ENCODE measurements at places on chromosomes 13 and 19.

DNA sequence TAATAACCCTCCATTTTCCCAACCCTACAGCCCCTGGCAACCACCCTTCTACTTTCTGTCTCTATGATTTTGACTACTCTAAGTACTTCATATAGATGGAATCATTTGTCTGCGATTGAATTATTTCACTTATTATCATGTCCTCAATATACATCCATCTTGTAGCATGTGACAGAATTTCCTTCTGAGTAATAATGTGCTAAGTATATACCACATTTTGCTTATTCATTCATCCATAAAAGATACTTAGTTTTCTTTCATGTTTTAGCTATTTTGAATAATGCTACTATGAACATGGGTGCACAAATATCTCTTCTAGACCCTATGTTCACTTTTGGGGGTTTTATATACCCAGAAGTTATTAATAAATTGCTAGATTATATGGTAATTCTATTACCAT lies 17.4 kb upstream of the NDFIP2 start:
- no peak for DNase-seq

- no peak for DNase-seq
Observed at GRCh38 chr19:55635334-55635717, 5.5 kb upstream of the ZNF580 start.

DNA sequence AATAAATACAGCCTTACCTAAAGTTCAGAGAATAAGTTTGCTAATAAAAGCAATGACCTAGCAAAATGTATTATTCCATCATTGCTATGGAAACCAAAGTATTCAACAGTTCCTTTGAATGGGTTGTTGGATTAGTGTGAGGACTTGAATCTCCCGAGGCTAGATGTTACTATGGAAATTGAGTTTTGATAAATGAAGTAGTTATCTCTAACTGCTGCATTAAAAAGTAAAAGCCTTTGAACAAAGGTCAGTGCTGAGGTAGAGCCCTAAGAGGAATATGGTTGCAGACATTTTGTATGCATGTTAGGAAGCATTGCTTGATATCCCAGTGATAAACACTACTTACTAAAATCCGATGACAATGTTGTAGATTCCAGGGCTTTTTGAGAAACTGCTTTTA lies 6.2 kb downstream of the KLF5 start:
- no peak for DNase-seq

GRCh38 chr19:18905058-18905456 lies 9.1 kb upstream of the CERS1 start:
- DNase-seq = no peak

DNA sequence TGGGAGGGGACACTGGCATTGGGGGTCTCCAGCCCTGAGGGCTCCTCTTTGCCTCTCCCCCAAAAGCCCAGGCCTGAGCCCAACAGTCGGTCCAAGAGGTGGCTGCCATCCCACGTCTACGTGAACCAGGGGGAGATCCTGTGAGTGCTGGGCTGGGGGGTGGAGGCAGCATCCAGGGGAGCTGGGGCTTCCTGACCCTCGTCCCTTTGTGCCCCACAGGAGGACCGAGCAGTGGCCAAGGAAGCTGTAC lies 6.8 kb downstream of the PTOV1 start:
- DNase-seq = no peak

DNA sequence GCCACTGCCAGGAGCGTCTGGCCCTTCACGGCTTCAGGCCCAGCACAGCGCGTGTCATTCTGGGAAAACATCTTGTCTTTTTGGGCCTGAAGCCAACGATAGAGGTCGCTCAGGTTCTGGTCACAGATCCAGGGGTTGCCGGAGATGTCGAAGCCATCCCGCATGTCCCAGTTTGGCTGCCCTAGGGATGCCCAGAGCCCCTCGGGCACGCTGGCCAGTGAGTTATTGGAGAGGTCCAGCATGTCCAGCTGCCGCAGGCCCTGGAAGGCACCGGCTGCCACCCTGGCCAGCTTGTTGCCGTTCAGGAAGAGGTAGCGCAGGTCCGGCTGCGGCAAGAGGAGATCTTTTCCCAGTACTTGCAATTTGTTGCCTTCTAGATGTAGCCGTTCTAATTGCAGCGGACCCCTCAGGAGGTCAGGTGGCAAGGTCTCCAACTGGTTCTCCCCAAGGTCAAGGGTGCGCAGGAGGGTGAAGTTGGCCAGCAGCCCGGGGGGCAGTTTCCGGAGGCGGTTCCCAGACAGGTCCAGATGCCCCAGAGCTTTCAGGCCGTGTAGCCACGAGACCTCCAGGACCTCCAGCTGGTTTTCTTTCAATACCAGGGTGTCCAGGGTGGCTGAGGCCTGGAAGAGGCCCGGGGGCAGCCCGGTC lies 1.8 kb downstream of the LRG1 start:
- DNase-seq = no peak

DNA sequence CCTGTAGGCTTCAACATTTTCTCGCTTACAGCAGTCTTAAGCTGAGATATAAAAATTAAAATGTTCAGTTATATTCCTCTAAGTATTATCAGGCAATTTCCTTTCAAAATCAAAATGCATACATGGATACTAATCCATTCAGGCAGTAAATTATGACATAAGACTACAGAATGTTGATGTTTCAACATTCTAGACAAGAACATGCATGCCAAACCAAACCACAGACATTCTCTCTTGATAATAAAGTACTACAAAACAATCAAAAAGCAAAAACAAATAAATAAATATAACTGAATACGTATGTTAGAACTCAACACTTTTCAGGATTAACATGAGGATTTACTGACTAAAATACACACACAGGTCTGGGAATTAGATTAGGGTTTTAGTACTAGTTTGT lies 7.7 kb downstream of the DIS3 start:
- no peak for DNase-seq

GRCh38 chr19:8413629-8413995 lies 507 bp downstream of the MARCHF2 start:
- DNase-seq = no peak

DNA sequence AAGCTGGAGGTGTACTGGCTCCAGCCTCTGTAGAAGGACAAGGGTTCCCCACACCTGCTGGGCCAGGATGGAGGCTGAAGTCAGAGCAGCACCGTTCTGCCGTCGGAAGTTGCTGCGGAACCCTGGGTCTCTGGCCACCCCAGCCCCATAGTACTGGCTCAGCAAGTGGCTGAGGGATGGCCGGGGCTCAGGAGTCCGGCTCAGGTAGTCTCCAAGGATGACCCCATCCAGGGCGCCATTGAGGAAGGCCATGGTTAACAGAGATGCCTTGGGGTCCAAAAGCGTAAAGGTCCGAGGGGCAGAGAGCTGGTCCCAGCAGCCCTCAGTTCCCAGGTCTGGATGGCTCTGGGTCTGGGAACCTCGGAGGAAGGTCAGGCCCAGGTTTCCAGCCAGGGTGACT lies 3.7 kb downstream of the PGLYRP2 start:
- no peak for DNase-seq

DNA sequence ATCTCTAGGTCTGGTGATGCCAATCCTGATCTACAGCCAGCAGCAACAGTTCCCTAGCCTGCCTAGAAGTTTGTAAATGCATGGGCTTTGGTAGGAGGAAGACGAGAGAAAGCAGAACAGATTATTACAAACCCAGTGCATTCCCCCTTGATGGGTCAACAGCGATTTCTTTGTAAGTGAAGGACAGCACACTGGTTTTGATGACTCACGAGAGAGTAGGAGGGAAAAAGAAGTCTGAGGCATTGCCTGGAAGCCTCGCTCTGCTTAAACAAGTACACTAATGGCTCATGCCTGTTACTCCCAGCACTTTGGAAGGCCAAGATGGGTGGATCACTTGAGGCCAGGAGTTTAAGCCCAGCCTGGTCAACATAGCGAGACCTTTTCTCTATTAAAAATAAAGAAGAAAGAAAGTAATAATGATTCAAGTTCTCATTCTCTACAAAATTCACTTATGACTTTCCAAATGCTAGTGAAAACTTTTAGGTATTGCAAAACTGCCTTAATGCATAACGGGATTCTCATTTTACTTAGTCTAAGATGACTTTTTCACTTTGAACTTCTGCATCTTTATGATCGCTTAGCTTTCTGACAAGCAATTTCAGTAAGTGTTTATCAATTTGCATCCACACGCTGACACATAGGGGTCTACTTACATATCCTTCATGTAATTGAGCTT lies 47.7 kb upstream of the USPL1 start:
- no peak for DNase-seq

GRCh38 chr13:106232681-106233080 lies 302.8 kb downstream of the EFNB2 start:
- DNase-seq = no peak

- no peak for DNase-seq
Observed at GRCh38 chr19:14477418-14478112, 2.4 kb upstream of the PTGER1 start.

DNA sequence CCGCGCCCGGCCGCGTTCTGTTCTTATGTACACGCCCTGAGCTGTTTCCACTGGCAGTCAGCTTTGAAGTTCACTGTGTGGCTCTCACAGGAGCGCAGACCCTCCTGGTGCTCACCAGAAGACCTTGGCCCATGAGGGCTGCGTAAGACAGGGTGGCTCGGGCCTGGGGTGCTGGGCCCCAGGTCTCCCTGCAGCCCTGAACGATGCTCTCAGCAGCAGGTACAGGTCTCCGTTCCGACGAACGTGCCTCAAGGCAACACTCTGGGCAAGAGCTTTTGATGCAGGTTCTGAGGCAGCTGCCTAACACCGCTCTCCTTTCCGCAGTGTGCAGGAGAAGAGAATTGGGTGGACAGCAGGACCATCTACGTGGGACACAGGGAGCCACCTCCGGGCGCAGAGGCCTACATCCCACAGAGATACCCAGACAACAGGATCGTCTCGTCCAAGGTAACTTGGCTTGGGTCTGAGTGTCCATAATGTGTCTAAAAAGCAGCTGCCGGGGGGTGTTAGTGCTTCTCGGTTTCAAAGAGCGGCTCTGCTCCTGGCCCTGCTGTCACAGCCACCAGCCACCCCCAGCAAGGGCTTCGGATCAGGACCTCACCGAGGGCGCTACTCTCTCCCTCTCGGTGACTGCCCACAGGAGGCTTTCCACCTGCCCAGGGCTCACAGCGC lies 95.1 kb downstream of the ATP11A start:
- DNase-seq = no peak

GRCh38 chr19:32339988-32340874 lies 5.2 kb upstream of the ZNF507 start:
- DNase-seq = no peak

DNA sequence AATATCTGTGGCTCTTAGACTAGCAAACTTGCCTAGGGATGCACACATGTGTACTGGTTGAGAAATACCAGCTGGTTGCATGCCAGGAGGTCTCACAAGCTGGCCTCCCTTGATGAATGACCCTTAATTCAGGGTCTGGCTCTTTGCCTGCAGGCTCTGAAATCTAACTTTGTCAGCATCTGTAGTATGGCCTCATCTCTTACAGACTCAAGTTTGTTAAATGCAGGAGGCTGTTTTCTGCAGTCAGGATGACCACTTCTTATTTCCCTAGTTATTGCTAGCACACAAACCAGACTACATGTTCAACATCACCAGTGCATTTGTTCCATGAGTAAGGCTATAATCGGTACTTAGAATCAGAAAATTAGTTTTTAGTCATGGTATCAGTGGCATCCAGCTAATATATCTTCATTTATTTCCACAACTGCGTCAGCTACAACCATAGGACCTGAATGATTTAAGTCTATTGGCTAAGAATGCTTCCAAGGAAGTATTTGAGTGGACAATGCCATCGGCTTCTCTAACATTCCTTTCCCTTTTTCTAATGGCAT lies 23.3 kb upstream of the POSTN start:
- no peak for DNase-seq

GRCh38 chr13:23468811-23469210 lies 35.3 kb upstream of the SACS start:
- no peak for DNase-seq

DNA sequence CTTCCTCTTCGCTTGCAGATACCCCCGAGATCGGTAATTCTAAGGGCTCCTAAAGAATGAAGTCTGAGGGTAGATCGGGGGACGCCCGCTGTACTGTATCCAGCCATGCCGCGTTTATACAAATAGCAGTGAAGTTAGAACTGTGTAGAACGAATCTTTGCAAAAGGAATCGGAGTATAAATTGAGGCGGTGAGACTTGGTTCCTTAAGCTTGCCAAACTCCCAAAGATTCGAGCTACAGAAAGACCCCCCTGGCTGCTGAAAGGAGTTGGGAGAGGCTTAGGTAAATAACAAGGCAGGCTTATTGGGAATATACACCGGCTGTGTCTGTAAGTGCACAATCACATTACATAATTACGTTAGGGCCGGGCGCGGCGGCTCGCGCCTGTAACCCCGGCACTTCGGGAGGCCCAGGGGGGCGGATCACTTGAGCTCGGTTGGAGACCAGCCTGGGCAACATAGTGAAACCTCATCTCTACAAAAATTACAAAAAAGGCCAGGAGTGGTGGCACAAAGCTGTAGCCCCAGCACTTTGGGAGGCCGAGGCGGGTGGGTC lies 12.2 kb downstream of the TMEM160 start:
- peak; percentile 37 for DNase-seq

DNA sequence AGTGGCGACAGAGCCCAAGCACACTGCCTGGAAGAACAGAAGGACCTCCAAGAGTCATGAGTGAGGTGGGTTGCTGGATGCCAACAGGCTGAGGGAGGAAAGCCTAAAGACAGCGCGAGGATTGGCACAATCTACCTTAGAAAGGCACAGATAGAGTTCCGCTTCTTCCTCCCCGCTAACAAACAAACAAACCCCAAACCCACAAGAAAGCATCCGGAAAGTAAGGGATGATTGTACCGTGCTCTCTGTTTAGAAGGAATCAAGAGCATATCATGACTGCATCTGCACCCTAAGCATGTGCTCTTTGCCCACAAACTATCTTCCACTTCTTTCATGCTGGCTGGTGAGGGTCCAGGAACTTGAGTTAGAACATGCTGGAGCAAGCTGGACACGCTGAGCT lies 233.0 kb upstream of the KLF12 start:
- no peak for DNase-seq

- DNase-seq = no peak
Observed at GRCh38 chr19:55092423-55093318, 17.0 kb downstream of the EPS8L1 start.

DNA sequence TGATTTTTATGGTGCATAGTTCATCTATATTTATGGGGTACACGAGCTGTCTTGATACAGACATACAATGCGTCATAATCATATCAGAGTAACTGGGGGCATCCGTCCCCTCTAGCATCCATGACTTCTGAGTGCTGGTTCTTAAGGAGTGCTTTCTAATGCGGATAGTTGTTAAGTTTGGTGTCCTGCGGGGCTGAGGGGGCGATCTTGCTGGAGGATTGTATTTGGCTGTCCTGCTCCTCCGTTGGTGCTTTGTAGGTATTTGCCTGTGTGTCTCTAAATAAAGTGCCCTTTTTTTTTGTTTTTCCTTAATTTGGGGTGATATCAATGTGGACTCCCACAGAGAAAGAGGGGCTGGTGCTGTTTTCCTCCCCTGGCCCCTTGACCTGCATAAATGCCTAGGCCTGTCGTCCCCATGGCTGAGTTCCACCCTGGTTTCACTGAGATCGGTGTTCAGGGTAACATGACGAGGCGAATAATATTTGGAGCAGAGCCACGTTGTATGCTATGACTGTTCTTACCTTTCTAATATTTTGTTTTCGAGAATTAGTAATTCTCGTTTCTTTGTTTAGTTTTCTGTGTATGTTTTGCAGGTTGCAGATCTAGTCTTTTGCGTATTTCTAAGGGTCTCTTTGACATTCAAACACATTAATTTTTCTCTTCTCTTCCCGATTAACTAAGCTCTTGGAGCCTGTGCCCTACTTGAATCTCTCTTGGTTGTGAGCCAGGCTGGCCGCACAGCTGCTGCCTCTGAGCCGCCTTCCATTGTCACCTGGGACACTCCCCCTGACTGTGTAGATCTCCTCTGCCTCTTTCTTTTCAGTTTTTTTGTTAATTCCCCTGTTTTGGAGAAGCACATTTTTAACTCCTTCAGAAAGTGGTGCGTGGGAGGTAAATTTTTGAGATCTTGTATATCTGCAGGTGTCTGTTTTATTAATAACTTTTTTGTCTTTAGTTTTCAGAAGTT lies 100.3 kb downstream of the ARHGEF7 start:
- DNase-seq = no peak
